Breast epithelium (tissue), 4 donors: ENCODE measurements at places on chromosomes 7 and 10. TPM values are rescaled to one million over a fixed set of nuclear protein-coding genes. Genes with fewer than 3 reads are reported as not detected.

OR2A7 gene
- total RNA-seq, result 4.2 TPM

GRCh38 chr10:80526218-80526617, 11.5 kb upstream of the SH2D4B start:
- H3K27ac ChIP-seq, result no peak overlapping the region
- no peak overlapping the region for H3K4me3 ChIP-seq
- no peaks in the 10 kb centered on the region for H3K4me1 ChIP-seq

SYPL1 gene
- total RNA-seq, result 96.2 TPM

DNA sequence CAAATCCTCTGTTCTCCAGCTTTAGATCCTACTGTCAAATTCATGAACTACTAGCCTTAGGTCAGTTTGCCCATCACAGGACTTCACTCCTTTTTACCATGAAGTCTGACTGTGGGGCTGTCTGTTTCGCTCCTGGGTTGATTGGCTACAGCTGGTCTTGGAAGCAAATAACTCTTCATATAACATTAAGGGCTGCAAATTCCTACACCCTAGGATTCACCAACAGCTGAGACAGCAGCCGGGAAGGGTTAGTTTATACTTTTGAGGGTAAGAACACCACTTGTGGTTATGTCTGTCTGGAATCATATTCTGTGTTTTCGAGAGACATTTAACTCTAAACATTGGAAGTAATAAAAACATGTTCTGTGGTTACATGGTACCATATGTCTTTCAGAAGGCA, 55.9 kb upstream of the KIAA1217 start:
- H3K27ac ChIP-seq, result no peak overlapping the region
- H3K4me3 ChIP-seq, result no peak overlapping the region
